Activated naive CD4-positive, alpha-beta T cell (primary cell): ENCODE measurements at places on chromosomes 1 and 21.

- no peak for DNase-seq
These were observed 664 bp downstream of the BACE2 start for GRCh38 chr21:41168391-41169257.

DNA sequence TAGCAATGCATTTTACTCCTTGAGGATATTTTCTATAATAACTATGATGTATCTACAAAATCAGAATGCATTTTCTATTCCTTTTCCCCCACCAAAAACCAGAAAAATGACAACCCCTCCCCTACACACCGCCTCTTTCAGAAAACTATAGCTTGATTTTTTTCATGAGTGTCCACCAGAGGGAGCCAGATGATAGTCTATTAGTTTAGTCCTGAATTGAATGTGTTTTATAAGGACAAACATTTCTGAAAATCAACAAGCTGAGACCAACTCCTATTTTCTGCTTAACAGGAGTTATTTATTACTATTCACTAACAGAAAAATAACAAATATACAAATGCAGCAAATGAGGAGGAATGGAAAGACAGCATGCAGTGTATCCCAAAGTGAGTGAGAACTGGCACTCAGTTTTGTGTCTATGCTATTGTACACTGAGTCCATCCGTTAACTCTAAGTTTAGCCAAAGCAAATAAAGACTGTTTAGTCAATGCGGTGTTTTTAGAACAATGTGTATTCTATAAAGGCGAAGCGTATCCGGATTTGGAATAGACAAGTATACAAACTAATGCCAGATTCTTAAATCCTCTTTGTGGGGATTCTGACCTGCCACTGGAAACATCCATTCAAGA is 182.6 kb downstream of the VAV3 start:
- DNase-seq = no peak

DNA sequence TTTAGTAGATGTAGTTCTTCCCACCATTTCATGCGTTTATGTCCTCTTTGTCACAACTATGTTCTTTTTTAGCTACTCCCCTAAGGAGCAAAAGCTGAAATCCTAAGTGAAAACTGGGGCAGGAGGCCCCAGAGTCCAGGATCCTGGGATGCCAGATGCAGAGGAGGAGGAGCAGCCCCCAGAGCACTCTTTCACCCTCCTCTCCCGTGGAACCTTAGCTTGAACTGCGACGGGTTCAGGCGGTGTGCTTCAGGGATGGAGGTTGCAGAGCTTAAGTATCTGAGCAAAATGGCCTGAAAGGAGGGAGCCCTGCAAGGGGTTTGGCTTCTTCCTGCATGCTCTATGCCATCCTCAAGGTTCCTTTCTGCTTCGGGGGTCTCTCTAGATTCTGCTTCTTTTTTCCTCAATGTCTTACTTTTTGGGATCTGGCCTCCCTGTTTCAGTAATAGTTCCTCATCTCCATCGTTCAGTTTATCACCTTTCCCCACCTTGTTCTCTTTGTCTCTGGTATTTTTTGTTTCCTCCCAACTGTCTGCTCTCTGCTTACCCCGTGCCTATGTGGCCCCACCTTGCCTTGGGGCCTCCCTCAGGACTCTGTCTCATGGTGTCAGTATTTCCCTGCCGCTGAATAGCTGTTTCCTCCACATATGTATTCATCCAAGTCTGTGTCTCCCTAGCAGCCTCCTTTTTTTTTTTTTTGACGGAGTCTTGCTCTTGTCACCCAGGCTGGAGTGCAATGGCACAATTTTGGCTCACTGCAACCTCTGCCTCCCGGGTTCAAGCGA is 2.7 kb upstream of the NHLH1 start:
- no peak for DNase-seq

DNA sequence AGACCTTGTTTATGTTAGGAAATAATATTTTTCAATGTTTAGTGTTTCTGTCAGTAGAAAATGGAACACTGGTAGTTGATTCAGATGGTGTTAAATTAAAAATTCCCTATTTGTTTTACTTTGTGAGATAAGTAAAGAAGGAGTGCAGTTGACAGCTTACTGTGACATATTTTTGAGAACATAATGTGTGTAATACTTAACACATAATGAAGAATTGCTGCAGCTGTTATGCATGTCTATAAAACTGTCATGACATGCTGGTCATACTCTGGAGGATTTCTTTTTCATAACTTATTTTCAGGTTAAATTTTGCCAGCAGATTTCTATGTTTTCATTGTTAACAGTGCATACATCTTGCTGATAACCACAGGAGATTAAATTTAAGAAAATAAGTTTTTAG is 296.1 kb downstream of the CTH start:
- no peak for DNase-seq

DNA sequence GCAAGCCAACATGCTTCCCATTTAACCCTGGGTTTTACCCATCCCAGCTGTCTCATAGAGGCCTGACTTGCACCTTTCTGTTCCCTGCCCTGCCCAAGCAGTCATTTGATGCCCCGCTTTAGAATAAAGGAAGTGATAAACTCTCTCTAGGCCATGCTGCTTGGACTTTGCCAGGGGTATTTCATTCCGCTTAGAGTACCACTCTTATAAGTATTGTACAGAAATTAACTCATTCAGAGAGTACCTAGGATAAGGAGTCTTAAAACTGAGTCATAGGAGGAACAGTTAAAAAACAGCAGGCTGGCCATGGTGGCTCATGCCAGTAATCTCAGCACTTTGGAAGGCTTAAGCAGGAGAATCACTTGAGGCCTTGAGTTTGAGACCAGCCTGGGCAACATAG is 21.0 kb upstream of the LYST start:
- DNase-seq = no peak

DNA sequence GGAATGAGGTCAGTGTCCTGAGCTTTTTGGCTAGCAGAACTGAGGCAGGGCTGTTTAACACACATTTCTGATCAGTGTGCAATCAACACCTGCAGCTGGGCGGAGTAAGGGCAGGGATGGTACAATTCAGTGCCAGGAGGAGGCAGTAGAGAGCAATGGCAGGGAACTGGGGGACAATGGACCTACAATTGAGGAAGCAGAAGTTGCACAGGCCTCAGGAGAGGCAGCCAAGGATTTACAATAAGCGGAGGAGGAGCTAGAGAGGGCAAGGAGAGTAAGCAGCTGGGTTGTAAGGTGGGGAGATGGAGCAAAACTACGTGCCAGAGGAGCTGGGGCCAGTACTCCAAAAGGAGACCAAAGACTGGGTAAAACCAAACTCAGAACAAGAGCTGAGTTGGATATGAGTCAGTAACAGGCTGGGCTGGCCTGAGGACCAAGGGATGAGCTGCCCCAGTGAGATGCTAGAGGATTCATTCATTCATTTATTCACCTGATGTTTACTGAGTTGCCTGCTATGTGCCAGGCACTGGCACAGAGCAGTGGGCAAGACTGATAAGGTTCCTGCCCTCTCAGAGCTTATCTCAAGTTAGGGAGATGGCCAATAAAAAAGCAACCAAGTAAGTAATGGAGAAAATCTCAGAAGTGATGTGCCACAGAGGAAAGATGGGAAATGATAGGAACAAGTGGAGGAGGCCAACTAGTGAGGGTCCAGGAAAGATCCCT is 10.4 kb upstream of the GALE start:
- DNase-seq = no peak

- peak; percentile 31 for DNase-seq
These were observed 649 bp downstream of the PTPN7 start for GRCh38 chr1:202159534-202160371.

GRCh38 chr1:200774311-200774710 is 35.6 kb downstream of the CAMSAP2 start:
- DNase-seq = no peak

- no peak for DNase-seq
These were observed 10.3 kb upstream of the SPRR2B start for GRCh38 chr1:153081736-153082135.

GRCh38 chr1:20470194-20470593 is 15.8 kb downstream of the CAMK2N1 start:
- no peak for DNase-seq

DNA sequence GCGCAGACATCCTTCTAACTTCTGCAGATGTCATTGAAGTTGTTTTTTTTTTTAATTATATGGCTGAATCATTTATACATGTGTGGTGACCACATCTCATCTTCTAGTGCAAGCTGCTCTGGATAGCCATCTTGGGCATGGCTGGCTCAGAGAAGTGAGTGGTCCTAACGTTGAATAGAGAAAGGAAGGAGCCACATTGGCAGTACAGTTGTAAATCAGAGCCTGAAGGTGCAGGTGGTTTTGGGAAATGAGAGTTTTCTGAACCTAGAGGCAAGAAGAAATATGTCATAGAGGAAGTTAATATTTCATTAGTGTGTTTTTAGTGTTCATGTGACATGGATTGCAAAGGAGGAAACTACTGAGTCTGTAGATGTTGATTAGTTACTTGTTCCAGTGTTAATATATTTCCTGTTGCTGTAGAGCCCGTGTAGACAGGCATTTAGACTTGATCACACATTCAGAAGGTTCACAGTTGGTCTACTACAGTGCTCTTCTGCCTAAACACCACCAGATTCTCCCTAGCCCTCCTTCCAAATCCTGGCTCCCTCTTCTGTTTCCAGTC is 163.7 kb downstream of the ROR1 start:
- DNase-seq = no peak

DNA sequence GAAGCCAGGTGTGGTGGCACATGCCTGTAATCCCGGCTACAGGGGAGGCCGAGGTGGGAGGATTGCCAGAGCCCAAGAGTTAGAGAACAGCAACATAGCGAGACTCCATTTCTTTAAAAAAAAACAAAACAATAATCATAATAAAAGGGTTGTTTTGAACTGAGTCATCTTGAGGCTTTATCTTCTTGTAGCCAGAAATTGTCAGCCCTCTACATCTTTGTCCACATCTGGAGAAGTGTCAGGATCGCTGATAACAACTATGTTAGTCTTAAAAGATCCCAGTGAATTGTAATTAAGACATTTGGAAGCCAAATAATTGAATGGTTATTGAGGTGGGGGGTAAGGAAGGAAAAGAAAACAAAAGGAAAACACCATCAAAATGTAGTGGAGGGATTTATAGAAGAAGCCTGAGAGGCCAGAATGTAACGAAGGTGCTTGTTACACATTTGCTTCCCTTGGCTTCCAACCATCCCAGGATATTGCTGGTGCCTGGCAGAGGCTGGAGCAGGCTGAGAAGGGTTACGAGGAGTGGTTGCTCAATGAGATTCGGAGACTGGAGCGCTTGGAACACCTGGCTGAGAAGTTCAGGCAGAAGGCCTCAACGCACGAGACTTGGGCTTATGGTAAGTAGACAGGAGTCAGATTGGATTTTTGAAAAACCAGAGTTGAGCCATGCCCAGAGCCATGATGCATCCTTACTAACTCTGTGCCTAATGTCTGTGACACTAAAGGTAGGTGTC is 52.5 kb upstream of the MTR start:
- DNase-seq = no peak

GRCh38 chr1:7341145-7341905 is 429.8 kb upstream of the VAMP3 start:
- no peak for DNase-seq

- no peak for DNase-seq
These were observed 5.0 kb downstream of the RNU1-2 start for GRCh38 chr1:16900751-16901150.

- no peak for DNase-seq
These were observed at the start of gene MSH4 for GRCh38 chr1:75796376-75797272. Gene MSH4 (plus strand): TSS chr1:75796882. CDS start chr1:75796986, 104 bp downstream.

GRCh38 chr1:226479474-226479873 is 69.1 kb upstream of the STUM start:
- DNase-seq = no peak

- no peak for DNase-seq
These were observed 18.2 kb downstream of the KIF17 start for GRCh38 chr1:20699558-20699957.
